ENCODE measurements at places on chromosomes 5 and 9.

DNA sequence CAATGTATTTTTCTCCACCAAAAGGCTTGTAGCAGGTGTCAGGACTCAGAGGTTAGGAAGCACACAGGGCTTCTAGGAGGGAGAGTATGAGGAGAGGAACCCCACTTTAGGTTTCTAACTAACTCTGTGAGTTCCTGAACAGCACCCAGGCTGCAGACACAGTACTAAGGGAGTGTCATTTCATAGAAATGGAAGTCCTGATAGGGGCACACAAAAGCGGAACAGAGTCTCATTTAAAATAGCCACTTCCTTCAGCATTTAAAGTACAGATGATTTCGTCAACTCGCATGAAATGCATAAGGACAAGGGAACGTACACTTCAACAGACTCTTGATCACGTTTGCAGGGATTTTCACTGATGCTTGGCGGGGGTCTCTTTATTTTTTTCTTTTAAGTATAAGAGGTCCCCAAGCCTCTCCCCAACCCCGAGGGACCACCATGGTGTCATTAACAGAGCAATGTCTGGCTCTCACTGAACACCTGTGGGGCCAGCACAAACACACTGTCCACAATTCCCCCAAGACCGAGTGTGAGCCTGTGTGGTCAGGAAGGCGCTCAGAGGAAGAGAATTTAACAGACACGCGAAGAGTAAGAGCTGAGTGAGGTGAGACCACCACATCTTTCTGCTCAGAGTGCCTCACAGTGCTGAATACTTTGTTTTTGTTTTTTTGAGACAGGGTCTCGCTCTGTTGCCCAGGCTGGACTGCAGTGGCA lies 82.3 kb downstream of the SECISBP2 start:
- DNase-seq, result peak; percentile 70

DNA sequence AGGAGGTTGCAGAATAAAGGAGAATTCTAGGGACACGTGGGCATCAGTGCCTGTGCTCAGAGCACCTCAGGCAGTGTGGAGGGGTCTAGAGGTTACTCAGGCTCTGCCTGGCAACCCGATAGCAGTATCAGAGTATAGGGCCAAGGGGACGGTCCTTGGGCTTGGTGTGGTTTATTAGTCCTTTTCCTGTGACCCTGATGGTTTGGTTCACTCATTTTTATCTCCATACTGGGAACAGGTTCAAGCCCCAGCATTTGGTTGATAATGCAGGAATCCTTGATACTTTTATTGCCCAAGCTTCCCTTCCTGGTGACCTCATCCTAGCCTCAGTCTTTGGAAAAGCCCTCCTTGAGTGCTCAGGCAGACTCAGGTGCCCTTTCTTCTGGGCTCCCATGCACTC lies 35.5 kb downstream of the FXN start:
- no peak for DNase-seq

GRCh38 chr9:112065806-112066606 lies 109.1 kb downstream of the SUSD1 start:
- no peak for DNase-seq

GRCh38 chr9:100083448-100084127 lies 15.2 kb downstream of the ERP44 start:
- DNase-seq, result peak; percentile 40

DNA sequence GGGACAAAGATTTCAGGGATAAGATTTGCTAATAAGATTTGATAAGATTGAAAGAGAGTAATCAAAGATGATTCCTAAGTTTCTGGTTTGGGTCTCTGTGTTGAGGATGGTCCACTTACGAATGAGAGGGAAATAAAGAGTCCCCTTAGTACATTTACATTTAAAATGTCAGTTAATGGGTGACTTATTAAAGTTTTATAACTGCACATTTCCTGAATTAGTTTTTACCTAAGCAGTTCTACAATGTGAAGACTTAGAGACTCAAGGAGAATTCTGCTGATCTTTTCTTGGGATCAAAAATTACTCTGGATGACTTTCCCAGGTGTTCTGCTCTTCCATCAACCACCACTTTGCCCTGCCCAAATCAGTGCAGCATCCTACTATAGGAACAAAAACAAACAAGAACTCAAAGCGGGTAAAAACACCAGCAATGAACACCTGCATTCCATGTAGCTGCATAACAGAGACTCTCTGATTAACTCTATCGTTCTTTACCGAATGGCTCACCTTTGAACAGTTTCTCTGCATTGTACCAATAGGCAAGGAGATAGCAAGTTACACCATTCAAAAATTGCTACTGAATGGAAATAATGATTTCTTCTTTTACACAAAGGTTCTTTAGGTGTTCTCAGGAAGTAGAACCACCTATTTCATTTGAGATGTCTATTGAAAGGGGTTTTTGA lies 65.3 kb downstream of the PRLR start:
- DNase-seq, result no peak

- no peak for DNase-seq
Measured at GRCh38 chr5:88555674-88556073, 287.0 kb upstream of the TMEM161B start.

- DNase-seq, result no peak
Measured at GRCh38 chr5:99600952-99601351, 672.1 kb upstream of the CHD1 start.

DNA sequence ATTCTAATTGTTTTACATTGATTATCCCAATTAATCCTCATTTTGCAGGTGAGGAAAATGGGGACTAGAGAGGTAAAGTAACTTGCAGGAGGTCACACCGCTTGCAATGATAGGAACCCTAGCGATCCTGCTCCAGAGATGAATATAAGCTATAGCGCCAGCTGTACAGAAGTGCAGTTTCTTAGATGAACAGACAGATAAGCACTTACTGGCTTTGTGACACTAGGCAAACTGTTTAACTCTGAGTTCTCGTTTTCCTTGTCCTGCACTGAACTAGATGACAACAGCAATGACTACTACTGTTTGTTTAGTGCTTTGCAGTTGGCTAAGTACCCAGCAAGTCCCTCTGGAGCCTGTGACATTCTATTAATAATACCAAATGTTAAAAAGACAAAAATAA lies 11.1 kb downstream of the LHX6 start:
- DNase-seq, result no peak

DNA sequence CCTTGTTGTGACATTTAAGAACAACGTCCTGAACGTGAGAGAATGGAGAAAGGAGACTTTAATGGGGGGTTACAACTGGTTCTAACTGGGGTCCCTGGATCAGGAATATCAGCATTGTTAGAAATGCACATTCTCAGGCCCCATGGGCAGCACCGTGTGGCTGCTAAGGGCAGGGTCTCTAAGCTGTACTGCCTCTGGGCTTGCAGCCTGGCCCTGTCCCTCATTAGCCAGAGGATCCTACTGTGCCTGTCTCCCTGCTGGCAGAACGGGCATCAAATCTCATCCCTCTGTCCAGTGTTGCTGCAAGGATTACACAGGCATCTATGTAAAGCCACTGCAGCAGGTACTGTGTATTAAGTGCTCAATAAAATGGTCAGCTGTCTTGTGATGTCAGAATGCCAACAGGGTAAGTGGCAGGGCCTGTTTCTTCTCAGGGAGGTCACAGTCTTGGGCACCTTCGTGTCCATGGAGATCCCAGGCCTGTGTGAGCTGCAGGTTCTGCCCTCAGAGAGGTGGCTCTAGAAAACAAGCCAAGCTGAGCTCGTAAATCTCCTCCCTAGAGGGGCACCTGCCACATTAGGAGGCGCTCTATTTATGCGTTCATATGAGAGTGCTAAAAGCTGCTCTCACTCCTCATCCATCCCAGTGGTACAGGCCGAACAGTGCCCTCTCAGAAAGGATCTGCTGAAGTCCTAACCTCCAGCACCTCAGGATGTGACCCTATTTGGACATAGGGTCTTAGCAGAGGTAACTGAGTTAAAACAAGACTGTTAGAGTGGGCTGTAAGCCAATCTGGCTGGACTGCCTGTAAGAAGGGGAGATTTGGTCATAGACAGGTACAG lies 210.5 kb downstream of the GADD45G start:
- peak; percentile 12 for DNase-seq

- no peak for DNase-seq
Measured at GRCh38 chr9:75754080-75754479, 136.4 kb upstream of the PCSK5 start.

GRCh38 chr5:99176186-99176585 lies 247.4 kb upstream of the CHD1 start:
- no peak for DNase-seq

DNA sequence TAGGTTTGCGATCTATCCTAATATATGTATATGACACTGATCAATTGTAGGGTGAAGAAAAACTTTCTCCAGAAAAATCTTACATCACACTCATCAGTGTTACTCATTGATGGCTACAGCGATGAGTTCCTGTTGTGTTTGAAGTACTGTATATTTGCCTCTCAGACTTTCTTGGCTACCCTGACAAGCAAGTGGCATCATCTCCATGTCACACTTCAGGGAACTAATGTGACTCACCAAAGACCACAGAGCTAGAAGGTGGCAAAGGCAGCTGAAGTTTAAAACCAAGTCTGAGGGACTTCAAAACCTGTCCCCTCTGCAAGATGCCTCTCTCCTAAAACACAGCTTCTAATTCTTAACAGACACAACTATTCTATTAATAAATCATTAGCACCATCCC lies 451.4 kb downstream of the CTNND2 start:
- no peak for DNase-seq

DNA sequence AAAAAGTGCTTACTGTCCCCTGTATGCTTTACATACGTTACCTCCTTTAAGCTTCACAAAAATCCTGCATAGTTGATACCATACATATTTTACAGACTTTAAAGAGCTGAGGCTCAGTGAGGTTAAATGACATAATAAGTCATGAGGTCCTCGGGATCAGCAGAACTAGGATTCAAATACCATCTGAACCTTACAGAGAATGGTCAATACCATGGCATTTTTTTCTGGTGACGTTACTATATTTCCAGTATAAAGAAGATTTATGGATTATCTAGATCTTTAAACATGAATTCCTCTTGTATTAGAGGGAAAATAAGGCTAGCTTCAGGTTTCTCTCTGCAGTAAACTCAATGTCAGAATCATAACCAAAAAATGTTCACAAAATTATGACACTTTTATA lies 153.7 kb upstream of the GPR151 start:
- DNase-seq, result no peak

- no peak for DNase-seq
Measured at GRCh38 chr5:55370291-55370925, 62.6 kb downstream of the MTREX start.

GRCh38 chr5:97124335-97124734 lies 18.1 kb downstream of the LIX1 start:
- DNase-seq, result no peak

DNA sequence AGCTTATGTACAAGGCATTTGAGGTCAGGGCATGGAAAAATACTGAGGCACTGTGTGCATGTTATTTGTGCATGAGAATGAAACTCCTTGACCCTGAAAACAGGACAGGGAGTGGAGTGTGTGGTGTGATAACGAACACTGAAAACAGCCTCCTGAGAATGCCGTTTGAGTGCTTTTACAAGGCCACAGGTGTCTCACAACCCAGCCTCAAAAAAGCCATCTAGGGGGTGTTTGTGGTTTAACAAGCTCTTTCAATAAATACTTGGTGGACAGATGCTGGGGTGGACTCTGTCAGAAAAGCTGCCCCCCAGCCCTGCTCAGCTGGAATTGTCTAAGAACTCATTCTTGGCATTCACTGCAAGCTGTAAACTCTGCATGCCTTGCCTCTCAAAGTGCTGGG lies 94.0 kb upstream of the SLC25A48 start:
- no peak for DNase-seq

DNA sequence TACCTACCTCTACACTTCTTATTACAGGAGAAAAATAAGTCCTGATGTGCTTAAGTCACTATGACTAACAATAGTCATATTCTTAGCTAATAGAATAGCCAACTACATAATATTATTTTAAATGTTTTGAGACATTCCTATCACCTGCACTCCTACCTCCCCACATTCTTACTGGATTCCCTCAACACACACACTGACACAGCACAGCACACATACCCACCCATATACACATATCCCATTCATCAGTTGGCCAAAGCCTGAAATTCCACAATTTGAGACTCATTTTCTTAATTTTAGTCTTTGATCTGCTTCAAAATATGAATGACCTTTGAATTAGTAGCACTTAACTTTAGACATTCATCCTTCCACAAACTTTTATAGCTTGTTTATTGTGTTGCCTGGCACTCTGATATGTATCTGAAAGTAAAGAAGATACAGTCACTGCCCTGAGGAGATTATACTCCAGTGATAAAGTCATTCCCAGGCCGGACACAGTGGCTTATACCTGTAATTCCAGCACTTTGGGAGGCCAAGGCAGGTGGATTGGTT lies 168.3 kb upstream of the RASA1 start:
- no peak for DNase-seq

GRCh38 chr5:1865948-1866347 lies 16.8 kb downstream of the IRX4 start:
- no peak for DNase-seq

- DNase-seq, result no peak
Measured at GRCh38 chr5:146765089-146765832, 113.3 kb downstream of the PPP2R2B start.

DNA sequence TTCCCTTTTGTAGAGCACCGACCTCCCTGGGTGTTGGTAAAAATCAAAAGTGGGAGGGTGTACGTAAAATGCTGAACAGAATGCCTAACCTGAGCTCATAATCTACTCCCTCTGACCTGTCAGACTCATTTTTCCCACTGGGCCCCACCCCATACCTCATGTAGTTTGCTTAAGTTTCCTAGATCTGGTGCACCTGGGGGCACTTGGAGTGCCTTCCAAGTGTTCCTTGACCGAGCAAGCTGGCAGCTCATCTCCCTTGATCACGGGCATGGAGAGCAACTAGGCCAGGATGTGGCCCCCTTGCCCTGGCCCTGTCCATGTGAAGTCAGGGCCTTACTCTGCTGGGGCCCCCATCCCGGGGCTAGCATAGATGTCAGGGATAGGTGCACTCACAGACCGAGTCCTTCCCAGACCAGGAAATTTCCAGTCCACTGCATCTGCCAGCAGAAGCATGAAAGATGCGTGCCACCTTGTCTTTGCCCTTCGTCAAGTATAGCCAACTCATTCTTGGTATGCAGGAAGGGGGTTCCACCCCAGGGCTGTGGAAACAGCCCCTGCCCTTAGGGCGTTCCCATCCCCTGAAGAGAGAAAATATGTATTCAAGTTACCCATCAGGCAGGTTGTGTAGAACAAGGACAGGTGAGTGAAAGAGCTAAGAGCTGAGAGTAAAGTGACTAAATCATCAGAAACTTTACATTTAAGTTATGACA lies 41.9 kb downstream of the SLC22A5 start:
- DNase-seq, result no peak

DNA sequence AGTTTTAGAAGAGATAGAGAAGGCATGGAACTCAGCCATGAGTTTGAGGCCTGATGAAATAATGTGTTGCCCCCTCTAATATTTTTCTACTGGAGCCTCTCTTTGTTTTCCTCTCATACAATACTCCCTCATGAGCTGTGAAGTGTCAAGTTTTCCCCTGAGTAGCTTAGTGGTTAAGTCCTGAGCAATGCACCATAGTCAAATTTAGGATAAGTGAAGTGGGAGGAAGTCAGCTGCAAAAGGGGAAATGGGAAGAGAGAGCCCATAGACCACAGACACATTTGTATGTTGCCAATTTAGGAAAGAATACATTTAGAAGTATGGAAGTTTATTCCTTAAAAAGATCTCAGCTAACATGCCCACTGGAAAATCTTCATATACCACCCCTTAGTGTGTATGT lies 171.5 kb upstream of the NREP start:
- DNase-seq, result no peak

GRCh38 chr5:170137694-170138214 lies 32.1 kb downstream of the FOXI1 start:
- DNase-seq, result no peak

- DNase-seq, result no peak
Measured at GRCh38 chr9:75053869-75054268, 25.8 kb upstream of the CARNMT1 start.

All from GM20000 (cell line).